ENCODE measurements at places on chromosomes 16 and 17.

- DNase-seq, result no peak
These were observed 15.8 kb upstream of the PRM1 start for GRCh38 chr16:11296706-11297491.

DNA sequence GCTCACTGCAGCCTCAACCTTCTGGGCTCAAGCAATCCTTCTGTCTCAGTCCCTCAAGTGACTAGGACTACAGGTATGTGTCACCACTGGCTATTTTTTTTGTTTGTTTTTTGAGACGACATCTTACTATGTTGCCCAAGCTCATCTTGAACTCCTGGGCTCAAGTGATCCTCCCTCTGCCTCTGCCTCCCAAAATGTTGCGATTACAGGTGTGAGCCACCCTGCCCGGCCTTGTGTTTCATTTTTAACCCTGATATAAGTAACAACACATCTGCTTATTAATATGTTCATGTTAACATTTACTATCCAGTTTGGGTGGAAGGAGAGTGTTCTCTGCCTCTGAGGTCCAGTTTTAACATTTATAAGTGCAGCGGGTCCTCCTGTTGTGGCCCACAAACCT is 3.1 kb downstream of the FAM20A start:
- DNase-seq, result no peak

DNA sequence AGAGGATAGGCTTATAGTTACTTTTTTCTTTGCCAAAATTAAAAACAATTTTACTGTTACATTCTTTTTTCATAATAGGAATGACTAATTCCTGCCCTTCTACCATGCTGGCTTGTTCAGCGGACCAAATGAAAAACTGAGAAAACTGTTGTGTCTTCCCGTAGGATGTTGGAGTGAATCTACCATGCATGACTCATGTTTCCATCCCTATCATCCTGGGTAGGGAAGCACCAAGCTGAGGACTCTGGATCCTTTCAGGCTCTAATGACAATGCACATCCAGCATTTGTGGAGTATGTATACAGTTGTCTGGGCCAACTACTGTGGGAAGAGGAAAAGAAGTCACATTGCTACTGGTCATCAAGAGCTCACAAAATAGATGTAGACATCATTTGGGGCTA is 41.1 kb upstream of the DHX8 start:
- DNase-seq, result no peak

DNA sequence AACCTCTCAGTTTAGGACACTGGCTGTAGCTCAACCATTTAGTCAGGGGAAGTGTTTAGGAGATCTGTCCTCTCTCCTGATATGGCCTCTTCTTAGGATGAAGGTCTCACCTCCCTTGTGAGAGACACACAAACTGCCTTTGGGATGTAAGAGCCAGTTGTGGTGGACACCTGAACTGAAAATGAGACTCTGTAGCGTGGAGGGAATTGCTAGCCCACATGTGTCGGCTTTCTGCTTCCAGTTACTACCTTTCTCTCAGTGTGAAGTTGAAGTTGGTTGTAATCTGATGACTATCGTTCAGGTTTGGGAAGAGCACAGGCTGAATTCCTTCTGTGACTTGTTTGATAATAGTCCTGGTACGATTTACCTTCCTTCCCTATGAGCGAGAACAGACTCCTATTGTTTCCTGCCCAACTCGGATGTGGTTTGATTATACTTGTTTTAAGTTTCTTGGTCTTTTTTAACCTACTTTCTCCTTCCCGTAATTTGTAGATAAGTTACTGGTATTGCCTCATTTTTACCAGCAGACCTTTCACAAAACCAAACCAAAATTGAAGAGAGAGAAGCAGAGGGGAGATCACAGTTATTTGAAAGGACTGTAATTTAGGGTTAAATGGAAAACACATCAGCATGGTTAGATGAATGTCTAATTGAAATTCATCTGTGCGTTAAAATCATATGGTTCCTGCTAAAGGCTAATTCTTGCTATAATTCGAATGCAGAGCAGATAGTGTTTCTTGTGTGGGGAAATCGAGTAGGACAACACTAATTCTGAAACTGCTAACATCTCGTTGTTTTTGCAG is 43.2 kb downstream of the CLEC16A start:
- DNase-seq, result no peak
